Progenitor cell of endocrine pancreas (in vitro differentiated cells): ENCODE measurements at places on chromosomes 5 and 9. TPM values are rescaled to one million over a fixed set of nuclear protein-coding genes. Genes with fewer than 3 reads are reported as not detected.

The GABRA1 gene
- total RNA-seq = 0.19 TPM in 1 of 2 replicates, not detected in the other

The C9orf50 gene
- total RNA-seq = 0.27 and 0.43 TPM in 2 replicates

The IFNA21 gene
- total RNA-seq = not detected in 2 replicates

The GTF2H2 gene
- total RNA-seq = 48.5 and 49.1 TPM in 2 replicates

The SLC4A9 gene
- total RNA-seq = 0.31 and 0.58 TPM in 2 replicates

- no peak for DNase-seq
Measured at GRCh38 chr5:143427122-143427735, 23.7 kb upstream of the NR3C1 start.

DNA sequence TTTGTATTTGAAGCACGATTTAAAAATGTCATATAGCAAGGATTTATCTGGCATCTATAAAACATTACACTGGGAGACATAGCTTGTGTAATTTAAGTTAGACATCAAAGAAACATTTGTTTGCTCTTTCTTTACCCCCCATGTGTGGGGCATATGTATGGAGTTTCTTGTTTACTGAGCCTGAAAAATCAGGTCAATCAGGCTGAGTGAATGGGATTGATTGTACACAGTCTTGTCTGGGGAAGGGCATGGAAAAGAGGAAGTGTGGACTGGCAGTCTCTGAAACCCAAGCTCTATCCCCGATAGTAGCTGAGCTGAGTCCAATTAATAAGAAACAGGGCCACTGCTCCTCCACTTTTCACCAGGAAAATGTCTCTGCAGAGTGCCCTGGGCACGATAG lies 49.4 kb downstream of the SLC46A2 start:
- no peak for DNase-seq

GRCh38 chr9:127803507-127804352 lies 1.0 kb downstream of the FPGS start:
- no peak for DNase-seq

GRCh38 chr9:38373679-38374078 lies 18.8 kb upstream of the ALDH1B1 start:
- DNase-seq = no peak

- DNase-seq = no peak
Measured at GRCh38 chr9:131253891-131254491, 22.3 kb downstream of the FAM78A start.

GRCh38 chr5:123138774-123139173 lies 49.7 kb downstream of the PRDM6 start:
- no peak for DNase-seq

GRCh38 chr9:98821831-98822230 lies 14.4 kb downstream of the GALNT12 start:
- no peak for DNase-seq

DNA sequence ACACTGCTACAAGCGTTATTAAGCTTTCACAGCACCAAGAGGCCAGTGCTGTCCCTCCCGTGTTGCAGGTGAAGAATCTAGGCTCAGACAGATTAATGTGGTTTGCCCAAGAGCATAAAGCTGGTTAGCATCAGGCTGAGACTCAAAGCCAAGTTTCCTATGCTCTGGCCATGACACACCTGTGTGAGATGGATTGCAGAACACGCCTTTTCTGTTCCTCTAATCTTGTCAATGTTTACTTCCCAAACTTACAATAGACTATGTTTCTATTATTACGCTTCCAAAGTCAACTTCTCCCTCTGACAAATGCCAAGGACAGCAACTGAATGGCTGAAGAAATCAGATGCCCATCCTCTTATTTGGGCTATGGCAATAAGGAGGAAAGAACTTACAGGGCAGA lies 138.4 kb upstream of the SLIT3 start:
- DNase-seq = no peak

GRCh38 chr5:24163091-24163490 lies 481.7 kb downstream of the CDH10 start:
- DNase-seq = no peak
